ENCODE measurements at places on chromosomes 4 and X.

DNA sequence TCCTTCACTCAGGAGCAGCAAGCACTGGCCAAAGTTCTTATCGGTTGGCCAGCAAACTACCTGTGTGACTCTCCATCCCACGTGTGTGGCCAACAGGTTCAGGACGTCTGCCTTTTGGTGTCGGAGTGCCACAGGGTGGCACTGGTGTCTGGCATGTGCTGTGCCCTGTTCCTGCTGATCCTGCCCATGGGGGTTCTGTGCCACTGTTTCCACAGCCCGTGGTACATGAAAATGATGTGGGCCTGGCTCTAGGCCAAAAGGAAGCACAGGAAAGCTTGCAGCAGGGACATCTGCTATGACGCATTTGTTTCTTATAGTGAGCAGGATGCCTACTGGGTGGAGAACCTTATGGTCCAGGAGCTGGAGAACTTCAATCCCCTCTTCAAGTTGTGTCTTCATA lies 4.6 kb upstream of the TLR2 start:
- no peak for DNase-seq

DNA sequence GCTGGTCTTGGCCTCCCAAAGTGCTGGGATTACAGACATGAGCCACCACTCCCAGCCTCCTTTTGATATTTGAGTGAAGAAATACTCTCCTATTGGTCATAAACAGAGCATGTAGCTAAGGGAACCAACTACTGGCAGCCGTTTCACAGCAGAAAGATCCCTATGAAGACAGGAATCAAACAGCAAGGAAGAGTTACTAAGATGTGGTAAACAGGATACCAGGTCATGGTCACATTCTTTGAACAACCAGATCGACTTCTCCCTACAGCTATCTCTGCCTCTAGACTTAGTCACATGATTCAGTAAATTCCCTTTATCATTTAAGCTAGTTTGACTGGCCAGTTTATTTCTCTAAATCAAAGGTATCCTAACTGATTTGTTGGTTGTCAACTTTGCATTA lies 9.0 kb upstream of the HNRNPD start:
- no peak for DNase-seq

GRCh38 chrX:104255465-104255864 lies 732 bp upstream of the ESX1 start:
- peak; percentile 0 for DNase-seq

GRCh38 chr4:115687052-115687755 lies 573.8 kb upstream of the NDST4 start:
- DNase-seq, result no peak

DNA sequence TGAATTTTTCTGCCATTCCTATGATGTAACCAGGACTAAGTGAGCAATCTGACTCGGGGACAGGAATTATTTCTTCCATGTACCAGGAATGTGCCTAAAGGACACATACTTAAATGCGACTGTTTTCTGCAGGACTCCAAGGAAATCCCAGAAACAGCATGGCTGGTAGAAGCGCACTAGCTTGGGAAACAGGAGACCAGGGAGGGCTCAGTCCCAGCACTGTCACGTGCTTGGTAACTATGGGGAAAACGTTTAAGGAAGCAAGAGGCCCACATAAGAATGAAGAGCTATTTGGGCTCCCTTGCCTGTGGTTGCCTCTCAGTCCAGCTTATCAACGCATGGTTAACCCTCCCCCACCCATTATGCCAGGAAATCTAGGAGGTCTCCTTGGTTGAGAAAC lies 19.6 kb downstream of the MPP1 start:
- DNase-seq, result no peak

GRCh38 chr4:46999566-46999965 lies 6.2 kb upstream of the GABRA4 start:
- DNase-seq, result peak; percentile 2

GRCh38 chr4:169859366-169860216 lies 101.8 kb upstream of the HPF1 start:
- DNase-seq, result no peak
